GM12892 (cell line): ENCODE measurements at places on chromosomes 6 and 20.

DNA sequence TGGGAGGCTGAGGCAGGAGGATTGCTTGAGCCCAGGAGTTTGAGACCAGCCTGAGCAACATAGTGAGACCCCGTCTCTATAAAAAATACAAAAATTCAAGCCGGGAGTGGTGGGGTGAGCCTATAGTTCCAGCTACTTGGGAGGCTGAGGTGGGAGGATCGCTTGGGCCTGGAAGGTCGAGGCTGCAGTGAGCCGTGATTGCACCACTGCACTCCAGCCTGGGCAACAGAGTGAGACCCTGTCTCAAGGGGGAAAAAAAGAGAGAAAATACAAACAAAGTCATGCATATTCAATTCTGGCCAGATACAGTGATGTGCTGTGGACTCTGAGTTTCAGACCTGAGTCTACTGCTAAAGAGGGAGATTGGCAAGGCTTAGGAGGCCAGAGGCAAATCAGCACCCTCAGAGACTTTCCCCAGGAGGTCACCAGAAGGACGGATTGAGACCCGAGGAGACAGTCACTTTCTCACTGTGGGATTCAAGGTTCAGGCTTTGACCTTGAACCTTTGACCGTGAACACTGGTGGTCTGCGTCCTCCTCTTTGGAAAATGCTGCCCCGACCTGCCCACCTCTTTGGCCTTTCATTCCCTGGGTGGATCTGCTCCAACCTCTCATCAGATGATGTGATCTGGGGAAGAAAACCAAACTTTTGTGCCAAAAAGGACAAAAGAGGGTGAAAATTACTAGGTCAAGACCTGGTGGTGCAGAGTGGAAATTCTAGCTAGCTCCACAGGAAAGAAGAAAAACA lies 31.2 kb downstream of the TGM2 start:
- DNase-seq: no peak

GRCh38 chr6:11484441-11484840 lies 53.1 kb upstream of the TMEM170B start:
- DNase-seq: no peak

DNA sequence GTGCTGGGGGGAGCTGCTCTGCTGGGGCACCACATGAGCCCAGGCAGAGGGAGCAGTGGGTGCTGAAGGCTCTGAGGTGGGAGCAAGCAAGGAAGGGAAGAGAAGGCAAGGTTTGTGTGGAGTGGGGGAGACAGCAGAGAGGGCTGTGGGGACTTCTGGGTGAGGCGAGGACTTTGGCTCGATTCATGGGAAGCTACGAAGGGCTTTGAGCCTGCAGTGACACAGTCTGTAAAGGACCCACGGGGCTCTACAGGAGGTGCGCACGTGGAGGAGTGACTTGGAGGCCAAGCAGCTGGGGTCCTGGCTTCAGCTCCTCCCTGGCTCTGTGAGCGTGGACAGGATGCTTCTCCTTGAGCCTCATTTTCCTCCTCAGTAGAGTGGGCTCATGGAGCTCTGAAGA lies 29.1 kb upstream of the CSNK2A1 start:
- DNase-seq: no peak

GRCh38 chr6:170067923-170068360 lies 222.9 kb downstream of the DLL1 start:
- no peak for DNase-seq

DNA sequence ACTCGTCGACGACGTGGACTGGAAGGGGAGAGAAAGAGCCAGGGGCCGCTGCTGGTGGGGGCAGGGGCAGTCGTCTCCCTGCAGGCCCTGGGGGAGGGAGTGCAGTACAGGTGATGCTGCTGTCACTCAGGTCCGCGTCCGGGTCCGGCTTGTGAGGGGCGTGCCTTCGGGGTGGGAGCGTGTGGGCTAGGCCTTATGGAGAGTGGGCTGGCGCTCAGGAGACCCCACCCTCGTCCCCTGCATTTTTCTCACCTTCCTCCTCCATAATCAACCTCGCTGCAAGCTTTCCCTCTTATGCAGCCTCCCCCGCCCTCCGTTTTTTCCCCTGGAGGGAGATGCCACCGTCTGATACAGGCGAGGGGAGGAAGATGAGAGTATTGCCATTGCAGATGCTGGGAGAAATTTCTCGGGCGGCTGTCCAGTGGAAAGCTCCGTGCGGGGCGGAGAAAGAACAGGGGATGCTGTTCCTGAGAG lies 632 bp downstream of the PCMT1 start:
- peak; percentile 34 for DNase-seq

GRCh38 chr20:49803418-49803817 lies 9.2 kb upstream of the SLC9A8 start:
- no peak for DNase-seq

GRCh38 chr6:159665868-159666635 lies 27.0 kb downstream of the SOD2 start:
- no peak for DNase-seq

DNA sequence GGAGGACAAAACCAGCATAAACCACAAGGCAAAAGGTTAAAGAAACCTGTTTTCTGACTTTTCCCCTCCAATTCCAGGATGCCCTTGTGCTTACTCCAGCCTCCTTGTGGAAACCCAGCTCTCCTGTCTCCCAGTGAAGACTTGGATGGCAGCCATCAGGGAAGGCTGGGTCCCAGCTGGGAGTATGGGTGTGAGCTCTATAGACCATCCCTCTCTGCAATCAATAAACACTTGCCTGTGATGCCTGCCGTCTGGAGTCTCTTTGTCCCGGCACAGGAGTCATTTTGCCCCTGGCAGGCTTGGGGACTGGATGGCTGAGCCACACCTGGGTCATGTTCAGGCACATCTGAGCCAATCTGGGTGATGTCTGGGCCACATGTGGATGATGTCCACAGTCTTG lies 26.6 kb downstream of the BPIFB1 start:
- no peak for DNase-seq

DNA sequence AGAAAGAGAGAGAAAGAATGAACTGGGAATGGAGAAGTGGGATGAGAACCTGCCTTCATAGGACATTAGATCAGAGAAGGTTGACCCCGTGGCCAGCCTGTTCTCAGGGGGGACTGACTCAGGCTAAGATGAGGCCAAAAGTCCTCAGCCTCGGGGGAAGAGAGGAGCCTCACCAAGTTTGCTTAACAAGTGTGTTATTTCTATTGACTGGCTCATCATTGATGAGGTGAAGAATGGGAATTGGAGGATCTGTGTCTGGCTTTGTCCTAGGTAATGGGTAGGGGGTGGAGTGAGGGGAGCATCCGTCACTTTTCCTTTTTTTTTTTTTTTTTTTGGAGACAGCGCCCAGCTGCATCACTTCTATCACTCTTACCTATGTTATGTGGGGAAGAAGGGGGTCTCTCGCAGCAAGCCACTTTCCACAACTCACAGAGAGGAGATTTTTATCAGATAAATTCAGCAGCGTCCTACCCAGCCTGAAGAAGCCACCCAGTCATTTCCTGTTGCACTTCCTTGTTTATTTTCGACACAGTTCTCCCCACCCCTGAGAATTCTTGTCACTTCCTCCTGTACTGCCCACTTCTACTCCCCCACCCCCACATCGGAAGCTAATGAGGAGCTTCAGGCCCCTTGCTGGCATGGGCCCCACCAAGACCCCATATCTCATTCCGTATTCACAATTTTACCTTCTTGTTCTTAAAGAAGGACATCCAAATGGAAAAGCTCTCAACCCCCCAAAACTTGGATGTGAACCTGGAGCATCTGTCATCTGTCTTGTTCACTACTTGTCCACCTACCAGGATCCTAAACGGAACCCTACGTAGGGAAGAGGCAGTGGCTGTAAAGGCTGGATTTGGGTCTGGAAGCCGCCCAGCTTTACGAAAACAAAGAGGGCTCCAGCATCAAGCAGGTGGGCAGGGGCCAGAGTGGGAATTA lies 2.8 kb upstream of the RNASET2 start:
- DNase-seq: no peak

GRCh38 chr20:6767536-6768227 lies at the start of gene BMP2:
Gene BMP2, plus strand, starts transcription at chr20:6767686. Its CDS starts 2,441 bp downstream, at chr20:6770127.
- DNase-seq: peak; percentile 30

- no peak for DNase-seq
Measured at GRCh38 chr6:158328952-158329351, 16.7 kb downstream of the TULP4 start.

GRCh38 chr6:44104481-44105021 lies 22.7 kb downstream of the MRPL14 start:
- no peak for DNase-seq

GRCh38 chr6:119034827-119035458 lies 43.5 kb downstream of the FAM184A start:
- no peak for DNase-seq

DNA sequence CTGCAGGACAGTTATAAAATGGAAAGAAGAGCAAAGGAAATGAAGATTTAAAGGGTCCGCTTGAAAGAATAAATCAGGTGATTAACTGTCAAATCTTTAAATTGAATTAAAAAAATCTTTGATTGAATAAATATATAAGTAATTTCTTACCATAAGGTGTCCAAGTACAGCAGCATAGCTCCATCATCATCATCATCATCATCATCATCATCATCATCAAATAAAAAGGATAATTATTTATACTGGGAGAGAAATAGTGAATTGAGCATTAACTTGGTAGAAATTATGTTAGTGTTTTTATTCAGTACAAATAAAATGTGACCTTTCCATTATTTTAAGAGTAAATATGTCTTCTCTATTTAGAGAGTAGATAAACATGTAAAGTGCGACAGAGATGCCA lies 745.6 kb upstream of the MARCKS start:
- DNase-seq: no peak

DNA sequence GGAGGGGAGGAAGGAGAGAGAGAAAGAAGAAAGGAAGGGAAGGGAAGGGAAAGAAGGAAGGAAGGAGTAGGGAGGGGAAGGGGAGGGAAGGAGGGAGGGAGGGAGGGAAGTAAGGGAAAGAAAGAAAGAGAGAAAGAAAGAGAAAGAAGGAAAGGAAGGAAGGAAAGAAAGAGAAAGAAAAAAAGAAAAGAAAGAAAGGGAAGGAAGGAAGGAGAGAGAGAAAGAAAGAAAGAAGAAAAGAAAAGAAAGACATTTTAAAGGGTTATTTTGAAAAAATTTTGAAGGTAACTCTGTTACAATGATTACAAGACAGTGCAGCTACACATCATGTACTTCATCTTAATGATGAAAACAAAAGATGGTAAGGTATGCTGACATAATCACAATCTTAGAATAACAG lies 3.9 kb downstream of the KIAA0319 start:
- DNase-seq: no peak

DNA sequence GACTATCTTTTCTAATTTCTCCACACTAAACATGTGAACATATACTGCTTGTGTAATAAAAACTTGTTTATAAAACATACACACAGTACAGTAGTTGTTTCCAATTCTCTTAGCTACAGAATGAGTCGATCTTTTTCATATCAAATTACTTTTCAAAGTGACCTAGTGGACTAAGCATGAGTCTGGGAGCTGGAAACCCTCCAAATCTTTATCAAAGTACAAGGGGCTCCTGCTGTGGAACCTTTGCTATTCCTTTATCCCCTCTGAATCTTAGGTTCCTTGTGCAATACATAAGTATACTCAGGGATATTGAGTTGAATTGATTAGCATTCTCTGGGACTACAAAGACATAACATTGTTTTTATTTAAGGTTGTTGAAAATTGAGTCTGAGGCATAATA lies 48.7 kb upstream of the TAB2 start:
- no peak for DNase-seq
